ENCODE measurements at places on chromosomes 2 and 18.
A peak's percentile ranks its signal among the peaks of the same experiment; 100 is the strongest.

GRCh38 chr2:23593752-23594459, 208.9 kb downstream of the KLHL29 start:
- no peak for DNase-seq

DNA sequence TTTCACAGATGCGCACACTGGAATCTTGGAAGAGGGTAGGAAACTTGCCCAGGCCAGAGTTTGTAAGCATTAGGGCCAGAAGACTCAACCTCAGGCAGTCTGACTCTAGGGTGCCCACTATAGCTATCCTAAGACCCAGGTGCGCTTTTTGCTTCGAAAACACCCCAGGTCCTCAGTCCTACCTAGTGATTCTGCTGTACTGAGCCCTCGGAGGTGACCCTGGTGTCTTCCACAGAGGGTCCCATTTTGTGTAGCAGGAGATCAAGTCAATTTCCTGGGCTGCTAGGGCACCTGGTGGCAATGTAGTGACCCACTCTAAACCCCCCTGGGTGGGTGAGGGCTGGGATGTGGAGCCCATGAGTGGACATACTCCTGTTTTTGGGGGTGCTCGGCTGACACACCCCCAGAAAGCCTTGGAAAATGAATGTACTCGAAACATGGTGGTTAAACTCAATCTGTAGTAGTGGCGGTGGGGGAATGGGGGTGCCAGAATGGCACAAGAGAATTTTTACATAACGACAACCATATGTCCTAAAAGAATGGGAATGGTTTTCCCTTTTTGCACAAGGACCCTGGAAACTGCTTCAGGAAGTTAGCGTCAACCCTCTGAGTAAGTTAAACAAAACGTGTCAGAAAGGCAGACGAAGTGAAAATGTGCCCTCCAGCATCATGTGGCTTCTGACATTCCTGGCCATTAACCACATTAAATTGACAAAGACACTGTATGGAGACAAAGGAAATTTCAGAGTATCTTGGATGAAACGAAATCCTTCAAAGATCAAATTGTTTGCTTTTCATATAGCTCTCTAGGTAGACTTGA, 218.0 kb upstream of the COPS8 start:
- no peak for DNase-seq

GRCh38 chr2:36408198-36408703, 52.7 kb downstream of the CRIM1 start:
- DNase-seq, result no peak

- no peak for DNase-seq
Observed at GRCh38 chr2:112723547-112723940, 2.7 kb downstream of the NT5DC4 start.

DNA sequence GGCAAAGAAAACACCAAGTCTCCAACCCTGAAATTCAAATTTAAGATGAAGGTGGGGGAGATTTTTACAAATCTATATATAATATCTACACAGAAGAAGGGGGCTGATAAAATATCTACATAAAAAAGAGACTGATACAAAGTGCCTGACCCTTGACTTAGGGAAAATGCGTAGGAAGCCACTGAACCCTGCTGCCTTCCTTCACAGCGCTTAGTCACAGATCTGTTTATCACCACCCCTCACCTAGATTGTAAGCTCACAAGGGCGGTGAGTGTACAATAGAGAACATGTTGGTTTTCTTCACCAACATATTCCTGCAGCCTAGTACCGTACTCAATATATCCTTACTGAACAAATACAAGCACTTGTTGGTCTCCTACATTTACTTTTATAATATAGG, 54.3 kb downstream of the NOL10 start:
- DNase-seq, result no peak

DNA sequence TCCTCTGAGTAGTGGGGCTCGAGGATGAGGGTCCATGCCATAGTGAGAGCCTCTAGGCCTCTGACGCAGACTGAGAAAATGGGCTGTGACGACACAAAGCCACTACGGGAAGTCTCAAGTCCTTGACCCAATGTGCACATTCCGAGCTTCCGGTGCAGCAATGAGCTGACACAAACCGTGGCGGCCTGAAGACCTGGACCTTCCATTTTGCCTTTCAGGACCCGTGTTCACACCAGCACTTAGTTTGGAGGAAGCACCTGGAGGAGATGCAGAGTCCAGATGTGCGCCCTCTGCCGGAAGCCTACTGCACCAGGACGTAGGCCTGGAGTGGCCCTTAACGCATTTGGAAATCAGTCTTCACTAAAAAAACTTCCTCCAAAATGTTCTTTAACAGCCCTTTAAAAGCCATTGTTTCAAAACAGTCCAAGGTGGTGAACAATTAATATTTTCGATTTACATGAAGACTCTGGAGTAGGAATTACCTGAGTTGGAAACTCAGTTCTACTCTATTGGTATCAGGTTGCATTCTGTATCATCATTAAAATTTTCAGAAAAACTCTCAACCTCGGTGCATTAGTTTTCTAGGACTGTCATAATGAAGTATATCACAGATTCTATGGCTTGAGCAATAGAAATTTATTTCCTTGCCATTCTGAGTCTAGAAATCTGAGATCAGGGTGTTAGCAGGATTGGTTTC, 33.9 kb downstream of the BMP10 start:
- DNase-seq, result peak; percentile 28

Data from stimulated activated CD4-positive, alpha-beta T cell treated with anti-CD3 and anti-CD28 coated beads, Interleukin-15, amount 100 ng/mL, for 48 hours (primary cell).